Activated CD4-positive, alpha-beta T cell treated with anti-CD3 and anti-CD28 coated beads for 48 hours (primary cell): ENCODE measurements at places on chromosomes 3 and 15.
A peak's percentile ranks its signal among the peaks of the same experiment; 100 is the strongest.

- DNase-seq, result no peak
These were observed 24.5 kb downstream of the LPP start for GRCh38 chr3:188178293-188178936.

DNA sequence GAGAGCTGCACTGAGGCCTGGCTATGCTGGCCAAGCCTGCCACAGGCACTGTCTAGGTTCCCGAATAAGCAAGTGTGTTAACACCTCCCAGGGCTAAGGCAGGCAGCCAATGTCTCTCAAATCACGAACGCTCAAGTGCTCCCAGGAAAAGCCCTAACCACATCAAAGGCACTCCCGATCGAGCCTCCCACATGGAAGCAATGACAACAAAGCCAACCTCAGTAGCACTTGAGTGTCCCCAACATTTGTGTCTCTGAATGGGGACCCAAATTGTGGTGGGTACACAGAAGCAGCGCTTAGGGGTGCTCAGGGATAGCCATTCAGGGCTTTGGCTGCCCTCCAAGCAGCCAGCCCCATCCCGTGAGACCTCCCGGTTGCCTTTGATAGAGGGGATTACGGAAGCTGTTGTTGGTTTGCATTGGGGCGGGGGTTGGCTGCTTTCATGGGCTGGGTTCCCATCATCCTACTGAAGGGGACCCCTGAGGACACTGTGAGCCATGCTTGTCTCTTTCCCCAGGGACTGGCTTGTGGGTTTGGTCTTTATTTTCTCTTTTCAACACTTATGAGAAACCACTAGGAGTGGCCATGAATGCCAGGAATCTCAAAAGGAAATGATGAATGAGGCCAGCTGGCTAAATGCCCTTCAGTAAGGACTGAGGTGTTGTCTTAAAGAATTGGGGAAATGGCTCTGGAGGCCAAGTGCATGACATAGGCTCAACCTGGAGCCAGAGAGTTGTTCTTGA lies 234.1 kb upstream of the FEZF2 start:
- no peak for DNase-seq

DNA sequence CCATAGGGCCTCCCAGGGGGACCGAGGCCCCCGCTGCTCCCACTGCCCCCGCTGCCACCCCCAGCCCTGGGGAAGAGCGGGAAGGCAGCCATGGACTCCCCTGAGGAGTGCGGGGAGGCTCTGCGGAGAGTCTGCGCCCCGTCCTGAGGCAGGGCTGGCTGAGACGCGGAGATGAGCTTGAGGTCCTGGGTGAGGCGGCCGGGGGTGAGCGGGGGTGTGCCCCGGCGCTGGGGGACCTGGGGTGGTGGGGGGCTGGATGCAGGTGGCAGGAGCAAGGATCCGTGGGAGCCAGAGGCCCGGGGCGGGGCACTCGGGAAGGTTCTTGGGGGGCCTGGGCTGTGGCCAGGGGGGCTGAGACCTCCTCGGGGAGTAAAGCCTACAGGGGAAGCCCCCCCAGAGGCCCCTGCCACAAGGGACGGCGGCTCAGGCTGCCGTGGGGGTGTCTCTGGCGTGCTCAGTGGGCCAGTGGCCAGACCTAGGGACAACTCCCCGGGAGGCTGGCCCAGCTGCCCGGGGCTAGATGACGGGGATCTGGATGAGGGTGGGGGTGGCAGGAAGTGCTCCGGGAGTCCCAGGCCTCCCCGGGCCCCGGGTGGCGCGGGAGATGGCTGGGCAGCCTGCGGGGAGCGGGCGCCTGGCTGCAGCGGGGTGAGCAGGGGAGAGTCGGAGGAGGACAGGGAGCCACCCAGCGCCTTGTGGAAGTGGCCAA lies 45.9 kb downstream of the HCN4 start:
- no peak for DNase-seq

- no peak for DNase-seq
These were observed 35.1 kb downstream of the PDCD6IP start for GRCh38 chr3:33833408-33834095.

DNA sequence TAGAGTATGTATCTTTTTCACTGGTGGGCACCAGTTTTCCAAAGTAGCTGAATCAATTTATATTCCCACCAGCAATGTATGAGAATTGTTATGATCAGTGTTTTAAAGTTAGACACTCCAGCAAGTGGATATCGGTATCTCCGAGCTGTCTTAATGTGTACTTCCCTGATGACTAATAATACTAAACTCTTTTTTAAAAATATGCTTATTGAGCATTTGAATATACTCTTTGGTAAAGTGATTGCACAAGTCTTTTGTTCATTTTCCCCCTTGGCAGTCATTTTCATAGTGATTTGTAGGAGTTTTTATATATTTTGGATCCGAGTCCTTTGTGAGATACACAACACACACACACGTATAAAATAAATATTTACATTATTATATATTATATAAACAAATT lies 12.5 kb upstream of the FEM1B start:
- no peak for DNase-seq

GRCh38 chr3:172626021-172626640 lies 84.7 kb downstream of the NCEH1 start:
- no peak for DNase-seq

- DNase-seq, result no peak
These were observed 63.5 kb downstream of the EPHB1 start for GRCh38 chr3:134858441-134859035.

GRCh38 chr3:110974902-110975301 lies 96.7 kb upstream of the NECTIN3 start:
- no peak for DNase-seq

DNA sequence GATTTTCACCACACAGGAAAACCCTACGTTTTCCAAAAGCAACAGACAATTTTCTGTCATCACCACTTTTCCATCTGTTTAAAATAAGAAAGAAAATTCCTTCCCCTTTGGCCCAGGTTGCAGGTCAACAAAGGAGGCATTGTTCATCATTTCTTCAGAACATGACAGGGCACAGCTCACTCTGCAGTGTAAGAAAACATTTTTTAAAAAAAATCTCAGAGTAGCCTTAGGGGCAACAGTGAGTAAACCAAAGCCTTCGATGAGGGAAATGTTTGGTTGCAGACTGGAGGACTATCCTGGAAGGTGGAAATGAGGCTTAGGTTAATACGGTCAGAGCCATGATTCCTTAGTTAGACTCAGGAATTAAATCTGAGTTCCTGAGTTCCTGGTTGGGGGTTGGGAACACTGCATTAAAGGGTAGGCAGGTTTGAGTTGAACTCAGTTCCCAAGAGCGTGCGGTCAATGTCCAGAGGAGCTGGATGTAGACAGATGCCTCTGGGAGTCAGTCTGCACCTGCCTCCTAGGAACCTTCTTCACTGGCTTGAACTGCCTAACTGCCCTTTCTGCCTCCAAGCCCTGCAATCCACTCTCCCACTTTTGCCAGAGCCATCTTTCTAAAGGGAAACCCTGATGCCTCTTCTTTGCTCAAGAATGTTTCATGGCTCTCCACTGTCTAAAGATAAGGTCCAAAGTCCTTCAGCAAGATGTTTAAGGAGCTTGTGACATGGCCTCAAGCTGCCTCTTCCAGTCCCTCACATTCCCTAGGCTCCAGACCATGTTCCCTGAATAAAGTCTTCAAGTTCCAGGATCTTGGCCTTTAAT lies 3.3 kb upstream of the HES1 start:
- DNase-seq, result no peak

DNA sequence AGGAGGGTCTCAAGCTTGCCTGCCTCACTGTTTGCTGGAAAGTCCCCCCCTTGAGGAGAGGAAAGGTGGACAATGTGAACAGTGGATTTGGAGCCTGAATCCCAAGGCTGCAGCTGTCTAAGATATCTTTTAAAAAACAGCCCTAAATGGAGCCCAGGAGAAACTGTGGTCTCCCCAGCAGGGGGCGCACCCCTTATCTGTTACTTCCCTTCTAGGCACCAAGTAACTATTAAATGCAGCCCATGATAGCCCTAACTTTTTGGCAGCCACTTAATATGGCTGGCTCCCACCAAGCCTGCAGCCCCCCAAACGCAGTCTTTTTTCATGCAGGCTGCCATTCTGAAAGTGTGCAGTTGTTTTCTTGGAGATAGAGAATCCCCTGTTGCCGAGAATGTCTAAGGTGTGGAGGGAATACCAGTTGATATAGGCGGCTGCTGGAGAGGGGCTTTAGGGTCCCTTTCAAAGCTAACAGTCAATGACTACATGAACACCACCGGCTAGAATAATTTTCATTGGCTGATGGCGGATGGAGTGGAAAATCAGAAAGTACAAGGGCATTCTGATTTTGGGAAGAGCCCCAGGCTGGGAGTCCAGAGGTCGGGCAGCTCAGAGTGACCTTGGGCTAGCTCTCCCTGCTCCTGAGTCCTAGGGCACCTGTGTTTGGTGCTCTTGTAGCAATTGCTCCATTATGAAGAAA lies 1.3 kb downstream of the RHCG start:
- DNase-seq, result peak; percentile 69

DNA sequence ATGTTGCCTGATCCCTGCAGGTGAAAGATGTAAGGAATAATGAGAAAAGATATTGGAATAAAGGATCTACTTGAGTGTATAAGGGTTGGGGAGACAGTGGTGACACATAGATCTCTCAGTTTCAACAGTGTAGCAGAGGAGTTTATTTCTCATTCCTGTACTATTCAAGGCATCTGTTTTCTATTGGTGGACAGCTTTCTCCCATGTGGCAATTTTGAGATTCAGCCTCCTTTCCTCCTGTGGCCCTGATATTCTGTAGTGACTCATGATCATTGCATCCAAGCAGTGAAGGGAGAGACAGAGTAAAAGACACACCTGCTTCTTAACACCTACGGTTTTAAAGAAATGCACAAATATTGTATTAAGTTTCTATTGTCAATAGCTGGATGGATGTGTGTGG lies 327.6 kb downstream of the GRM7 start:
- DNase-seq, result no peak

DNA sequence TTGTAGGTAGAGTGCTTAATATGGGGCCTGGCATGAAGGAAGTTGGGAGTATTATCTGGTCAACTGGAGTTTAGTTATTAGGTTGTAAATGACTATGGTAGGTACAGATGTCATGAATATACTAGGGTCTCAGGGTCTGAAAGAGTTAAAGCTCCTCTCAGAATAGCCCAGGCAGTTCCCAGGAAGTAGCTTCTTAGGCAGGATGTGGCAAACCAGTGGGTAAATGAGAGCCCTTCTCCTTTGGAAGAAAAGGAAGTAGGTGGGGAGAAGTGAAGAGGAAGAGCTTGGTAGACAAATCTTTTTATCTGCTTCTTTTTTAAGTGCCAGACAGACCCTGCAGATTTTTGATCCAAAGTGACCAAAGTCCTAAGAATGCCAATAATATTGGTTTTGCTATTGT lies 24.5 kb downstream of the MAP2K1 start:
- DNase-seq, result no peak

- DNase-seq, result peak; percentile 67
These were observed 8.6 kb downstream of the TFRC start for GRCh38 chr3:196073255-196073753.

GRCh38 chr15:29140475-29141307 lies 128.9 kb downstream of the NSMCE3 start:
- no peak for DNase-seq

GRCh38 chr15:80906159-80906766 lies 83.4 kb downstream of the MESD start:
- DNase-seq, result no peak

DNA sequence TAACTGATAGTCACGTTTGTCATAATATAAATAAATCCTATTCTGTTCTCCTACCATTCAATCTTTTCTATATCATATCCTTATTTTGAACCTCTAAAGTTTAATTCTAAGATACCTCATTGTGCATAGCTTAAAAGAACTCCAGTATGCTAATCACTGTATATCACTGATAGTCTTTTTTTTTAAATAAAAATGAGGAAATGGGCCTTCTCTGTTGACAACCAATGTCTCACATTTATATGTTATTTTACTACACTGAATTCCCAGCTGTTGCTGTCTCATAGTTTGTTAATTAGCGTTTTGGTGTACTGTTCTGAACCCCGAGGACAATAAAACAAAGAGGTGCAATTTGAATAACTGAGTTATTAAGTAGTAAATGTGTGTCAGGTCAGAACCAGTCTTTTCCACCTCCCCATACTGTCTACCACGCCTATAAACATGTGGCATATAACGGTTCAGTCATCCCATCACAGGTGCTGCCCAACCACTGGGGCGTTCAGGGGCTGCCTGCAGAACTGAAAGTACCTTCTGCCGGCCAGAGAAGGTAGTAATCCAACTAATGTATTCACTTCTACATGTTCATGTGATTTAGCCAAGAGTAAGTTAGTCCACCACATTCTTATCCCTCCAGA lies 14.9 kb downstream of the CBLB start:
- DNase-seq, result no peak

DNA sequence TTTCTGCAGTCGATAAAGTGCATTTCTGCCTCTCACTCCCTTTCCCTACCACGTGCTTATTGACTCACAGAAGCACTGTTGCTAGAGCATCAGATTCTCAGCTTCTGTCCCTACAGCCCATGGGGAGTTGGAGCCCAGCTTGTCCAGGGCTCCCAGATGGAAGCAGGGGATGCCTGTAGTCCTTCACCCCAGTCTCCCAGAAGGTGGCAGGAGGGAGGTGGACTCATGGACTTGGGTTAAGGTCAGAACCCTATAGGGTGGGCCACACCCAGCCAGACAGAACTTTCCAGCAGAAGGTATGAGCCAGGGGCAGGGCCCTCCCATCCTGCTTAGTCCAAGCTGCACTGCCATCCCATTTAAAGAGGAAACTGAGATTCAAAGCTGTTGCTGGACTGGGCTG lies 33.1 kb upstream of the SEMA3F start:
- no peak for DNase-seq

DNA sequence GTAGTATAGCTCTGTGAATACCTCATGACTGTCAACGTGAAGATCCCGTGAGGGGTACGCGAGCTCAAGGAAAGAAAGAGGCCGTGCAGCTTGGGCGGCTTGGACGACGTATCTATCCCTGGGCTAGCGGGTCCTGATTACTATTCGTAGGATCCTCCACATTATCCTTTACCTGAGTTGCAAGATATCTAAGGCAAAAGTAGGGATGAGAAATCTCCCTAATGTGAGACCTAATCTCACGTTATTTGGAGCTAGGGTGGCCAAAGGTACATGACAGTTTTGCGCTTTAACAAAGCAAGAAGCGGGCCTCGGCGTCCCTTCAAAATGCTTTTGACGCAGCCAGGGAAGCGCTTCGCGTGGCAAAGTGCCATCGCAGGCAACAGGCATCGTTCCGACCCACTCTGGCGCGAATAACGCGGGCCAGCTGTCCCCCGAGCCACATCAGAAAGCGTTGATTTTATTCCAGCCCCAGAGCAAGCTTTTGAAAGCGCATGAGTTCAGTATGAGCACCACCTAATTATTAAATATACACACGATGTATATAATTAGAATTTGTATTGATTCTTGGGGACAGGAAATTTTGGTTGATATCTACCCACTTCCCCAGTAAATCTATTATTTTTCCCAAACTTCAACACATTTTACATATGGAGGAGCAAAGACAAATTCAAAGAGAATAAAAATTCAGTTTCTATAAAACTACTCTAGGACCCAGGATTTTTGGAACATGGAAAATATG lies 2.5 kb upstream of the EOMES start:
- DNase-seq, result no peak

DNA sequence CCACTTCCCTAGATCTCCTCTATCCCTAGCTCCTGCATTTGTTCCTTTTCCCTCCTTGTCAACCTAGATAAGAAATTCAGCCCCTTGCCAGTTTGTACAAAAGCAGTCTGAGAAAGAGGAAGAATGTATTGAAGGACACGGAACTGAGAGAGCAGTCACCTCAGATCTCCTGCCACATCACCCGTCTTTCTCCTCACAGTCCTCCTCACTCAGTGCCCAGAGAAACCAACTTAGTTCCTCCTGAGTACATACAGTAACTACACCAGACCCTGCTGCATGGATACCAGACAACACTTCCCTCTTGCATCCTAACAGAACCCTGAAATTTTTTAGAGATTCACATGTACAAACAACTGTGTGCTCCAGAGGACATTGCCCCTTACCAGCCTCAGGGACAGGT lies 563.6 kb upstream of the ADAMTS9 start:
- no peak for DNase-seq
